B cell (primary cell): ENCODE measurements at places on chromosomes 6 and 20.

GRCh38 chr20:61422636-61423425 is 170.8 kb downstream of the CDH4 start:
- no peak for DNase-seq

DNA sequence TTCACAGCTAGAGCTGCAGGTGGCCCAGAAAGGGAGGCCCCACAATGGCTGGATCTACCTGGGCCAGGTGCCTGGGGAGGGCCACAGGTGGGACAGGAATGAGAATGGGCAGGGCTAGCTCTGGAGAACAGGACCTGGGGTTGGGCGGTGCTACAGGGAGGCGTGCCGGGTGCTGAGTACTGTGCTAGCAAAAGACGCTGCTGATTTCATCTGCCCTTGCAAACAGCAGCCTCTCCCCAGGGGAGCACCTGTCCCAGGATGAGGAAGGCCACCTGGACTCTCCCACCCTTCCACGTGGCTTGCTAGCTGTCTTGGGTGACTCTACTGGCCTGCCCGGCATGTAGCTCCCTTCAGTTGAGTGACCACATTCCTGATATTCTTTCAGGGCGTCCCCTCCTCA is 6.6 kb upstream of the YTHDF1 start:
- DNase-seq, result no peak

- DNase-seq, result no peak
These were observed 1.1 kb upstream of the LCA5 start for GRCh38 chr6:79538106-79538971.

DNA sequence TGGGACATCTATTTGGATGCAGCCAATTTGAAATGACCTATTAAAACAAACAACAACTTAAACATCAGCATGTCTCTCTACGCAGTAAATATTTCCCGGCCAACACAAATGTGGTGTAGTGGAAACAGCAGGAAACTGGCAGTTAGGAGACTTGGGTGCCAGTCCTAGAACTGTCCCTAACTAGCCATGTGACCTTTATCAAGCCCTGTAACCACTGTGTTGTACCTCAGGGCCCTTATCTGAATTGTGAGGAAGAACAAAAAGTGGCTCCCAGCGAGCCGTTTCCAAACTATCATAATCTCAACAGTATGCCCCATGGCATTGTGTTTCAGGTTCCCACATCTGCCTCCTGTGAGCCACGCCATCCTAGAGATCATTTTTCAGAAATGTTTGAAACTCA is 124.5 kb downstream of the IMPG1 start:
- DNase-seq, result no peak

- DNase-seq, result no peak
These were observed 43.6 kb upstream of the SLC4A11 start for GRCh38 chr20:3282271-3283221.

GRCh38 chr6:144714021-144714712 is 429.0 kb downstream of the UTRN start:
- no peak for DNase-seq

DNA sequence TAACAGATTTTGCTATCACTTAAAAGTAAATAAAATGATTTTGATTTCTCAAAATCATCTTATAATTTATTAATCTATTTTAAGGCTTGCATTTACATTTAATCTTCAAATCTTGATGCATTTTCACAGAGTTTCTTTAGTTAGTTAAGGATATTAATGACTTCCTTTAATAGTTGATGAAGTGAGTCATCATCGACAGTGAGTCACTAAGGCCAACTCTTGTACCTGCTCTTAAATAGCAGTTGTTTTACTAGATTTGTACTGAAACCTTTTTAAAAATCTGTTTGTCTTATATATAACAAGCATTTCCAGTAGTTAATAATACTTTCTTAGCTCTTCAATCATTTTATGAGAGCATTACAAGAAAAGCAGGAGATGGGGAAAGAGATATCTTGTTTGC is 191.7 kb downstream of the ESR1 start:
- DNase-seq, result no peak

DNA sequence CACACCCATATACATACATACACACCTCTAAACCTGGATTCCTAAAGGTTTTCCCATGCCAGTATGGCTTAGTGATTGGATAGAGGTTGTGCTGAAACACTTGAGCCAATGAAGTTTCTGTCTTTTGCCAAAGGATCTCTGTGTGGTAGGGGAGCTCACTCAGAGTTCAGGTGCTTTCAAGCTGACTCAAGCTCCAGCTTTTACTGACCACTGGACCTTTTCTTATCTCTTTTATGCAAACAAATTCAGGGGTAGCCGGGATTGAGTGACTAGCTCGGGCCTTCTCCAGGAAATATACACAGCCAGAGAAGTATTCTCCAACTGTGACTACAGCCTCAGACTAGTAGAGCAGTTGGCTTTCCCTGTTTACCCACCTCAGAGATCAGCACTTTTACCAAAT is 21.5 kb upstream of the DSE start:
- no peak for DNase-seq

- peak; percentile 83 for DNase-seq
These were observed 650.0 kb downstream of the KIF16B start for GRCh38 chr20:15923030-15923776.

DNA sequence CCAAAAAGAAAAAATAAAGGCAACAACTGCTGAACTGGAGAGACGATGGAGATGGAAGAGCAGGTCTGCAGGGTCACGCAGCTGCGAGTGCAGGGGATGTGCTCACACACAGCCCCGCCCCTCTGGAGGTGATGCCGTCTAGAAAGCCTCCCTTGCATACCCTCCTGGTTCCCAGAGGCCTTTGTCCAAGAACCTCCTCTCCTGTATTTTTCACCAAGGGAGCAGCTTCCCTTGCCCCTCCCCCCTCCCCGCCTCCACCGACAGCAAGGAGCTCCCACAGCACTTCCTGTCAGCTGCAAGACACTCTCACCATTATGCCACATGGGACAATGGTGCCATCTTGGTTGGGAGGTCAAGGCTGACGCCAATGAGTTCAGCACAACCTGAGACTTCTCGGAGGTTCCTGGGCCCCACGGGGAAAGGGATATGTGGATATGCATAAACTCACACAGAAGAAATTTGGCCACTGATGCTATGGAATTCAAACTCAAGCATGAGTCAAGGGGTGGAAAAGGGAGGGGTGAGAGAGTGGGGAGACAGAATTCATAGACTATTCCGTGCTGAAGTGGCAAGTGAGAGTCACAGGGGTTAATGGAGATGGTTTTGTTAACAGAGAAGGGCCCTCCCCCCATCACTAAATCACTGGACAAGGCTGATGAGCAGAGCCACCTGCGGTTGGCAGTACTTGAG is 132.9 kb downstream of the SCML4 start:
- DNase-seq, result no peak

GRCh38 chr6:166258854-166259276 is 49.3 kb downstream of the PRR18 start:
- no peak for DNase-seq

DNA sequence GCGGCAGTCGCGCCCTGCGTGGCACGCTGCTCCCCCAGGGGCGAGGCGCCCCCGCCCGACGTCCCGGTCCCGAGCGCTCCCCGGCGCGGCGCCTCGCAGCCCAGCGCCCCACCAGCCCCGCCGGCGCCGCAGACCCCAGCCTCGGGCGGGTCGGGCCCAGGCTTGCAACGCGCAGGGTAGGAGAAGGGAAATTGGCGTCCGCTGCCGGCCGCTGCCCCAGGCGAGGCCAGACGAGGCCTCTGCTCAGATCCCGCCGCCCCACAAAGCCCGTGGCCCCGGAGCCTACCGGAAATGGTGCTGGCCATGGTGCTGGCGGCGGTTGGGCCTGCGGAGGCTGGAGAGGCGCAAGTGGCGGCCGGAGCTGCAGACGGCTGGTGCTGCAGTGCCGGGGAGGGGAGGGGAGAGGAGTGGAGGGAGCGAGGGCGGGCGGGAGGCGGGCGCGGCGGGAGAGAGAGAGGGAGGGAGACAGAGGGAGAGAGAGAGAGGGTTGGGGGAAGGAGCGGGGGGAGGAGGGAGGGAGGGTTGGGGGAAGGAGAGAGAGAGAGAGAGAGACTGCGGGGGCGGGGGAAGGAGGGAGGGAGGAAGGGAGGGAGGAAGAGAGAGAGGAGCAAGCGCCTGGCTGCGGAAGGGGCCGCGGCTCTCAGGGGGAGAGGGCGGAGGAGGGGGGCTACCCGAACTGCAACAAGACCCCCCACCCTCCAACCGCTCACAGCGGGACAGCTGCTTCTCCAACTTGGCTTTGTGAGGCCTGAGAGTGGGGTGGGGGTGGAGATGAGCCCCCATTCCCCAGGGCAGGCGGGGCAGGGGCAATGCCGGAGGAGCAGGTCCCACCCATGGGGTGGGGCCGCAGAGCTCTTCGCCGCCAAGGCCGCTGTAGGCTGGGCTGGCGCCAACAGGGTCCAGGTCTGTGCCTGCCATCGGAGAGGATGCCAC is at the start of gene STMN3:
TSS of gene STMN3 (minus strand) at position 384 of the 933 bp plus-strand sequence. CDS start at position 305, 79 bp downstream.
- DNase-seq, result peak; percentile 77
